ENCODE measurements at places on chromosomes 6 and 20. TPM values are rescaled to one million over a fixed set of nuclear protein-coding genes. Genes with fewer than 3 reads are reported as not detected.

The TBX18 gene
- not detected for total RNA-seq

The FILIP1 gene
- total RNA-seq: 0.04 TPM

The C6orf163 gene
- 2.3 TPM for total RNA-seq

The ADGRF5 gene
- not detected for total RNA-seq

The COQ3 gene
- 8.2 TPM for total RNA-seq

The CLIC5 gene
- 3.8 TPM for total RNA-seq

The CALHM5 gene
- not detected for total RNA-seq

The LRP11 gene
- 7.4 TPM for total RNA-seq

The HDGFL1 gene
- not detected for total RNA-seq

The MYT1 gene
- not detected for total RNA-seq

The STMND1 gene
- not detected for total RNA-seq

The EMILIN3 gene
- not detected for total RNA-seq

The FAM8A1 gene
- 10.7 TPM for total RNA-seq

The LST1 gene
- total RNA-seq: 33.3 TPM

The SAMD10 gene
- 17.2 TPM for total RNA-seq

The TCF21 gene
- total RNA-seq: not detected

Data from activated CD4-positive, alpha-beta T cell treated with anti-CD3 and anti-CD28 coated beads, Interleukin-2, amount 10 ng/mL, durations not matched to agents 7 days and 5 days (primary cell).